ENCODE measurements at places on chromosomes 3 and 15.

GRCh38 chr3:168802766-168803165 is 707.0 kb upstream of the GOLIM4 start:
- DNase-seq, result no peak

DNA sequence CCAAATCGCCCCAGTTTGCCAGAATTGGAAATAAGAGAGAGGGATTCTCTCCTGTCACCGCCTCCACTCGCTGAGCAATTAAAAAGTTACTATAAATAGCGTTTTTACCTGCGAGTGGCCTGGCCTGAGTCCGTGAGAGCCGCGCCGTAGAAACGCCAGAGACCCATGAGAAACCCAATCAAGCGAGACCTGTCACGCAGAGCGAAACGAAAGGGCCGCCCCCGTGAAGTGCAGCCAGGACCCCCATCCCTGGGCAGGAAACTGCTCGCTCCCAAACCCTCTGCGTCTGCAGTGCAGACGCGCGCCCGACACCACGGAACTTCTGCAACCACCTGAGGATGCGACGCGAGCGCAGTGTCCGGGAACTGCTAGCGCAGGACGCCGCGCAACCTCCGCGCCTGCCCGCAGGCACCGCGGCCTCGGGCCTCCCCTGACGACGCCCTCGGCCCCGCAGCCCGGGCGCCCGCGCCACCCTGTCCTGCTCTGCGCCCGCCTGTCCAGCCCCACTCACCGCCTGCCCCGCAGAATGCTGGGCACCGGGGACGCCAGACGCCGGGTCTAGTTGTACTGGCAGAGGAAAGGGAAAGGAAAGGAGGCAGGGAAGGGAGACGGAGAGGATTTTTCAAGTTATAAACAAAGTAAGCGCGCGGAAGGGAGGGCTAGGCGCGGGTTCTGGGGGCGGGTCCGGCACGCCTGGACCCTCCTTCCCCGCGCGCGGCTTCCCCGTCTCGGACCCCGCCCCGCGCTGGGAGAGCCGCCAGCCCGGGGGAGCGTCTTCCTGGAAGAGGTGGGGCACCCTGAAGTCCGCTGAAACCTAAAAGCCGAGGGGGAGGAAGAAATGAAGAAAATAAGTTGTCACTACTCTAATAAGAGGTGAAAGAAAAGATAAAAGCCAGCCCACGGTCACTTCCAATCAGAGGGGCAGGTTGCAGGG is at the start of gene PLSCR4:
Gene PLSCR4, minus strand, starts transcription at position 657 of the 934 bp plus-strand sequence. CDS start 29,034 bp downstream, outside the sequence.
- no peak for DNase-seq

DNA sequence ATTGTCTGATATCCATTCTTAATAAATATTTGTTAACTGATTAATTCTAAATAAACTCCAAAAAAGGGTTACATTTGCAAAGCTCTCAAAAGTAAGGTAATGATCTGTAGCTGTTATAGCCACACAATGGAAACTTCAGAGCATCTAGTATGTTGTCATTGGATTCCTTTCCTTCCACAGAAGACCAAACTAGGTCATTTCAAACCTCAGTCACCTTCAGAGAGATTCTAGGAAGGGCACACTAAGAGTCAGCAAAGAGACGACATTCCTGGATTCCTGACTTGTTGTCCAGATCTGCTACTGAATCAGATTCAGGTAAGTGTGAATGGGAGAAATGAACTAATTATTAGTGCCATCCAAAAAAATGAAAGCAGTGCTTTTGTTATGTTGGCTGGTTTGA is 3.0 kb upstream of the COL8A1 start:
- DNase-seq, result no peak

DNA sequence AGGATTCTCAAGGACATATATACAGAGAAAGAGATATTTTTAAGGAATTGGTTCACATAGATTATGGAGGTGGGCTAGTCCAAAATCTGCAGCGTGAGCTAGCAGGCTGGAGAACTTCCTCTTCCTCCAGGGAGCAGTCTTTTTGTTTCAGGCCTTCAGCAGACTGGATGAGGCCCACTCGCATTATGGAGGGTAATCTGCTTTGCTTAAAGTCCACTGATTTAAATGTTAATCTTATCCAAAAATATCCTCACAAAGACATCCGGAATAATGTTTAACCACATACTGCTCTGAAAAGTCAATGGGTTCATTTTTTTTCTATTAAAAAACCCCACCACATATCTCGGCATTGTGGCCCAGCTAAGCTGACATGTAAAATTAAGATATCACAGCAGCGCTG is 22.2 kb upstream of the NRROS start:
- no peak for DNase-seq

GRCh38 chr15:74442063-74442462 is 8.3 kb upstream of the SEMA7A start:
- DNase-seq, result no peak

Measured in hippocampal formation (tissue), 2 donors.